A172 (cell line): ENCODE measurements at places on chromosomes 3 and 15. TPM values are rescaled to one million over a fixed set of nuclear protein-coding genes. Genes with fewer than 3 reads are reported as not detected.

DNA sequence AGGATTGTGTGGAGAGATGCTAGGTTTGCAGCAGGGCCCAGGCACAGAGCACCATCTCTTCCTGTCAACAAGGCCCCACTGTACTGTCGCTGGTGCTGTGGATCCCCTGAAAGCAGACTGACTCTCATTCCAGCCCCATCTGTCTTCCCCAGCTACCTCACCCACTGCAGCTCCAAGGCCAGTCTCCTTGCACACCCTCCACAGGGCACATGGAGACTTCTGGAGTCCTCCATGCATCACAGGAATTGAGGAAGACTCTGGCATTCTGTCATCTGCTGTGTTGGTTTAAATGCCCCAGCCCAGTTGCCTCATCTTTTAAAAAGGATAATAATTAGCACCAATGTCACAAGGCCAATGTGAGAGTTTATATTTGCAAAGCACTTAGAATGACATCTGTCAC is 301.2 kb downstream of the RPLP1 start:
- DNase-seq = no peak

Gene TTLL13
- total RNA-seq = not detected in 2 replicates

GRCh38 chr3:142929890-142930289 is 33.6 kb downstream of the PAQR9 start:
- no peak for DNase-seq

- no peak for DNase-seq
Measured at GRCh38 chr3:103052236-103052830, 617.5 kb downstream of the ZPLD1 start.

- DNase-seq = peak; percentile 16
Measured at GRCh38 chr15:78944669-78945407, at the start of gene CTSH. Gene CTSH (minus strand): TSS chr15:78945046. CDS start chr15:78944981, 65 bp downstream.

- no peak for DNase-seq
Measured at GRCh38 chr3:12985148-12985547, 88.1 kb downstream of the IQSEC1 start.

- DNase-seq = no peak
Measured at GRCh38 chr3:49718858-49719213, 648 bp downstream of the AMIGO3 start.

- no peak for DNase-seq
Measured at GRCh38 chr15:80918196-80918783, 71.3 kb downstream of the MESD start.

Gene GOLGA6L10
- total RNA-seq = 0.07 TPM in 1 of 2 replicates, not detected in the other

Gene SPINT1
- 0.22 and 1.3 TPM in 2 replicates for total RNA-seq

DNA sequence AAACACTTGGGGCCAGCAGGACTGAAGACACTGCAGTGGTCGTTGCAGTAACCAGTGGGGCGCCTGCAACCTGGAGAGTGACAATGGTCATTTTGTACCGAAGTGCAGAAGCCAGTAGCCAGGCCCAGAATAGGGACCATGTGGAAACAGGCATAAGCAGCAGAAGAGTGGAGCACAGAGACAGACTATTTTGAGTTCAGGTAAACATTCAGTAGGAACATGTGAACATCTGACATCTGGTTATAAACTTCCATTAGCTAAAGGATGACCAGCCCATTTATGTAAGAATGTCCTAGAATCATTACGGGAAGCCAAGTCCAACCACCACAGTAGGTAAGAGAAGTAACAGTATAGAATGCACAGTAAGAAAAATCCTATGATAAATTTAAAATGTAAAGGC is 32.4 kb upstream of the TKT start:
- DNase-seq = no peak

- no peak for DNase-seq
Measured at GRCh38 chr3:107897471-107898061, 193.3 kb downstream of the CD47 start.

DNA sequence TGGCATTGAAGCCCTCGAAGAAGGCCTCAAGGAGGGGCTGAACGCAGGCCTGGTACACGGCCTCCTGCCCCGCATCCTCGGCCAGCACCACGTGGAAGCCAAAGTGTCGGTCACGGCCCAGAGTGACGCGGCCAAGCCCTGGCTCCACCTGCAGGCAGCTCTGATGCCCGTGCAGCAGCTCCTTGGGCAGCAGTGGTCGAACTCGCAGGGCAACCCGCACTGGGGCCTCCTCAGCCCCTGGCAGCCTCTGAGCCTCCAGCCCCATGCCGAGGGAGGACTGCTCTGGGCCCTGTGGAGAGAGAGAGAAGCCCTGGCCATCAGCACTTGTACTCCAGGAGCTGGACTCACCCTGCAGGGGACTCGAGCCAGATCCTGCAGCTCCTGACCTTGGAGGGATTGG is 2.6 kb downstream of the KIF7 start:
- DNase-seq = no peak
